Stimulated activated CD8-positive, alpha-beta memory T cell treated with anti-CD3 and anti-CD28 coated beads, Interleukin-2, amount 100 ng/mL, for 1 hour (primary cell): ENCODE measurements at places on chromosomes 12 and 14.

DNA sequence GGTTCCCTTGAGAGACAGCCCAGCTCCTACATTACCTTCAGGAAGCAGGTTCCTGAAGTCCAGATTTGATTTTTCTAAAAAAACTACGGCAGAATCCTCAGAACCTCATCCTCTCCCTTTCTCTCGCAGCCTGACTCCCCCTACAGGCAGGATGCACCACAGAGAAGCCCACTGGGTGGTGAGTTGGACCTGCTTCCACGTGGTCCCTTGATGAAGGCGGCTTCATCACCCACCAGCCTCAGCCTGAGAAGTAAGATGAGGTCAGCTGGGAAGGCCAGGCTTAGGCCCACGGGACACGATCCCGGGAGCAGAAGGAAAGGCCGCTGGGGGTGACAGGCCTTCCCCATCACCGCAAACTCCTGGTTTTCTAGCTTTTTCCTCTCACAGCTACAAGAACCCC is 83.0 kb downstream of the ACTN1 start:
- DNase-seq: no peak

GRCh38 chr14:55138091-55138490 is 9.0 kb downstream of the LGALS3 start:
- DNase-seq: no peak

DNA sequence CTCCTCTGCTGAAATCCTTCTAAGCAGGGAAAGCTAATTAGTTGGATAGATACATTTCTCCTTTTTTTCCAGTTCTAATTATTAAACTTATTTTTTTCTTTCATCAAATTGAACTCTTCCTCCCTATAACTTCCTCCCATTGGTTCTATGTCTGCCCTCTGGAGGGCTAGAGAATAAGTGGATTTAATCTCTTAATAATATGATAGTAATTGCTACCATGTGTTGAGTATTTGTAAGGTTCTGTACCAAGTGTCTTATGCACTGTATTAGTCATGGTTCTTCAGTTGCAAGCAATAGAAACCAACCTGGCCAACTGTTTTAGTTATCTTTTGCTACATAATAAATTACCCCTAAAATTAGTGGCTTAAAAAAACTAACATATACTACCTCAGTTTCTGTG is 190.5 kb upstream of the PLXNC1 start:
- no peak for DNase-seq

DNA sequence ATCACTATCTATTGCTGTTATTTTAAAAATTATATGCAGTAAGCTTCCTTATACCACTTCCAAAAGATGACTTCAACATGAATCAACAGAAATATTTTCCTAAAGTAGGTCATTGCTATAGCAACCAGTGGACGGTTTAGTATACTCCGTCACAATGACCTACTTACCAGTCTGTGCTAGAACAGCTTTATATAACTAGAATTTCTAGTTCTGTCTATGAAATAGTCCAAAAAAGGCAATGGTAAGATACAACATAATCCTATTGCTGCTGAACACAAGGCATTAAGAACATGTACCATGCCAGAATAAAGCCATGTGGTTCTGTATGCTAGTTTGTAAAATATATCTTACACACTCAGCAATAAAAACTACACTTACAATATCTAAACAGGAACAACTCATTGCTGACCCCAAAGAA is 40.7 kb upstream of the MTERF2 start:
- DNase-seq: no peak

GRCh38 chr14:91649930-91650329 is 82.0 kb downstream of the CATSPERB start:
- DNase-seq: no peak

DNA sequence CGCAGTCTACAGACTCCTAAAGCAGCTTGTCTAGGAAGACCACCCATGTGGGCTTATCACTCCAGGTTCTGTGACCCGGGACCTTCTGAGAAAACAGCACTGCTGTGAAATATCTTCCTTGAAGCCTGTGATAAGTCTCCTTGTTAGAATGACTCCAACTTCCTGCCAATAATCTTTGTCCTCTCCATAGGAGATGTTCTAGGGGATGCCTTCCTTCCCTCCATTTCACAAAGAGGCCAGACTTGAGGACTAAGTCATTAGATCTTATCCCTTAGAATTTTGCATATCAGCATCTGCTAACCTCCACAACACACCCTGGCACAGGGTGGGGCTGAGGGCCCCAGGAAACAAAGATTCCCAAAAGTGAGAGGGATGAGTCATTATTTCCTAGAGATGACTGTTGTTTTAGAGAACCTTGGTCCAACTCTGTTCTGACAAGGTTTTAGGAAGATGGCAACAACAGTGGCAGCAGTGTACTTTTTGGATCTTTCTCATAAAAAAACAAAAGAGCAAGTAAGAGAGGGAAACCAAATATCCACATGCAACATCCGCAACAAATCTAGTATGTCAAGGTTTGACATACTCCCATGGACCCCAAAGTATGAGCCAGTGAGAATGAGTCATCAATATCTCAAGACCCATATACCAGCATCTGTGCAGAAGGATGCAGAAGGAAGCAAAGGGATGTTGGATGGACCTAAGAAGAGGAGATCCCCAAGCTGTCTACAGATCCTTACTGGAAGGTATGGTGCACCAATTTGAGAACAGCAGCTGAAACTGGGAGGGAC is 6.0 kb downstream of the LTB4R start:
- no peak for DNase-seq

DNA sequence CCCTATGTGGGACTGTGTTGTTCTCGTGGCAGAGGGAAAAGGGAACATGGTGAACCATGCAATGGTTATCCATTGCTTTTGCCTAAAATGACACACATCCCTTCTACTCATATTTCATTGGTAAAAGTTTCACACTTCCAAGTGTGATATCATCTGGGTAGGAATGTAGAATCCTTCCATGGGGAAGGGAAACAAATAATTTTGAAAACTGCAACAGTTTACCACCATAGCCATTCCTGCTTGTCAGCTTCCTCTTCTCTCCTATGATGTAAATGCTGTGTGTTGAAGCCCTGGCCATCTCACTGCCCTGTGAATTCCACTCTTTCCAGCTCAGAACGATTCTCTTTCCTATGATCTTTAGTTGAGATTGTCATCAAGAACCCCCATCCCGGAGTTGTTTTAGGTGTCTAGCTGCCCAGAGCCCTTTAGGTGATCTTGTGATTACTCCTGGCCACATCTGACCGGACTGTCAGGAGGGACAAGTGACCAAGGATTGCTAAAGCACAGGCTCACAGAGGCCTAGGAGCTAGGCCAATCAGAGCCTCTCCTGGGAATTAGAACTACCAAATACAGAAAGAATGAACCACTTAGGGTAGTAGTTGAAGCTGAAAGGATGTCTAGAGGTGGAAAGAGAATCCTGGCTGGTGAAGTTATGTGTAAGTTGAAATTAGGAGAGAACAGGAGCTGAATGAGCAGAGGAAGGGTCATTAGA is 84.6 kb downstream of the VCPKMT start:
- DNase-seq: no peak

DNA sequence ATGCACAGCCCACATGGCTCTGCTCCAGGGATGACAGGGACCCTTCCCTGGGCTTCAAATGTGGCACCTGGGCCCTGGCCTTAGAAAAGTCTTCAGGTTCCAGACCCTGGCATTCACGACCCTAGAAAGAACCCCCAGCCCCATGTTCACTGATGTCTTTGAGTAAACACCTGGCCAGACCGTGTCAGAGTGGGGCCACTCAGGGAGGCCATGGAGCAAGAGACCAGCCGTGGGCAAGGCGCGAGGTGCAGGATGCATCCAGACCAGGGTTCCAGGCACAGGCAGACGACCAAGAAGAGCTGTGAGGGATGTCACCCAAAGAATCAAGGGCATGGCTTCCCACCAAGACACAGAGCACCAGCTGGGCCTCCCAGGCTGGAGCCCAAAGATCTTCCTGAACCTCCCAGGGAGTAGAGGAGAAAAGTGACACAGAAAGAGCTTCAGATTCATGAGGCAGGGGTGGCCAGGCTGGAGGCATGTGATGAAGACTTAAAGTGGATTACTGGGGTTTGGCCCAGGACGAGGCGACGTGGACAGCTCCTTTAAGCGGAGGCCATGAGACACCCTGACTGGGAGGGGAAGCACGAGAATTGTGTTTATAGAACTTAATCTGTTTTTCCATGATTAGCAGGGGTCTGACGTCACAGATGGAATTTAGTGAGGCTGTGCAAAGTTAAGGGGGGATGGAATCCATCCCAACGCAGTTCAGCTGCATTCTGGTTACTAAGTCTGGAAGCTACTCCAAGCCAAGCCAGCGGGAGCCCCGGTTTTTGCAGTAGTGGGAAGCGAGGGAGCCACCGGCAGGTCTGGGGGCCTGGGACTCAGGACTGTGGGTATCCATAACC is 61.6 kb downstream of the ARL6IP4 start:
- DNase-seq: no peak

- no peak for DNase-seq
Observed at GRCh38 chr12:117580718-117581062, 219.3 kb upstream of the NOS1 start.

DNA sequence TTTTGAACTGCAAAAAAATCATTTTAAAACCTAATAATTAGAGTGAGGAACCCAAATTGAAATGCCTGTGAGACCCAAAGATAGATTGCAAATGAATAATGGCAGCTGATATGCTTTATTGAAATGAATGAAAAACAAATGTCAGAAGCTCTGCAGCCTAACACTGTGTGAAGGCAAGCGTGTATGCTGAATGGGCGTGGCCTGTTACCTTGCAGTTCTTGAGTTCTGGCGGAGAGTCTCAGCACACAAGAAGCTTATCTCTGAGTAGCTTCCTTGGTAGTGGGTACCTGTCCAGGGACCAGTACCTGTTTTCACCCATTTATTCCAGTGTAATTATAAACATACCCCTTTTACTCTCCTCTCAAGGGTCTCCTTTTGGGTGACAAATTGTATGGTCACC is 341.2 kb downstream of the NPAS3 start:
- no peak for DNase-seq

GRCh38 chr12:15158083-15158482 is 63.1 kb downstream of the RERG start:
- DNase-seq: no peak

GRCh38 chr14:57574617-57575288 is 81.1 kb upstream of the CCDC198 start:
- no peak for DNase-seq

- no peak for DNase-seq
Observed at GRCh38 chr12:1318327-1319031, 275.9 kb downstream of the FBXL14 start.

DNA sequence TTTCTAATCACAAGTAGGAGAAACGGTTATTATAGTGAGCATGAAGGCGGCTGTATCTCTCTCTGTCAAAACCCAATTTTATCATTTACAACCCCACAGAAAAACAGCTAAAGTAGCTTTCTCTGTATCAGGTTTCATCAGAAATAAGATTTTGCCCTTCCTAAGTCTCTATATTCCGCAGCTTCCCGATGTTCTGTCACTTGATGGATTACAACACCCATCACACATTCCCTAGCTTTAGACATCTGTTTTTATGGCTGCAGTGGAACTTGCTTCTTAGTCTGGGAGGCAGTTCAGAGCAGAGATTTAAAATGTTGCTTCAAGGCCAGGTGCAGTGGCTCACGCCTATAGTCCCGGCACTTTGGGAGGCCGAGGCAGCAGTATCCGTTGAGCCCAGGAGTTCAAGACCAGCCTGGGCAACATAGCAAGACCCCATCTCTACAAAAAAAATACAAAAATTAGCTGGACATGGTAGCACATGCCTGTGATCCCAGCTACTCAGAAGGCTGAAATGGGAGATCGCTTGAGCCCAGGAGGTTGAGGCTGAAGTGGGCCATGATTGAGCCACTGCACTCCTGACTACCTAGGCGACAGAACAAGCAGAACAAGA is 27.6 kb upstream of the FOXN3 start:
- no peak for DNase-seq

DNA sequence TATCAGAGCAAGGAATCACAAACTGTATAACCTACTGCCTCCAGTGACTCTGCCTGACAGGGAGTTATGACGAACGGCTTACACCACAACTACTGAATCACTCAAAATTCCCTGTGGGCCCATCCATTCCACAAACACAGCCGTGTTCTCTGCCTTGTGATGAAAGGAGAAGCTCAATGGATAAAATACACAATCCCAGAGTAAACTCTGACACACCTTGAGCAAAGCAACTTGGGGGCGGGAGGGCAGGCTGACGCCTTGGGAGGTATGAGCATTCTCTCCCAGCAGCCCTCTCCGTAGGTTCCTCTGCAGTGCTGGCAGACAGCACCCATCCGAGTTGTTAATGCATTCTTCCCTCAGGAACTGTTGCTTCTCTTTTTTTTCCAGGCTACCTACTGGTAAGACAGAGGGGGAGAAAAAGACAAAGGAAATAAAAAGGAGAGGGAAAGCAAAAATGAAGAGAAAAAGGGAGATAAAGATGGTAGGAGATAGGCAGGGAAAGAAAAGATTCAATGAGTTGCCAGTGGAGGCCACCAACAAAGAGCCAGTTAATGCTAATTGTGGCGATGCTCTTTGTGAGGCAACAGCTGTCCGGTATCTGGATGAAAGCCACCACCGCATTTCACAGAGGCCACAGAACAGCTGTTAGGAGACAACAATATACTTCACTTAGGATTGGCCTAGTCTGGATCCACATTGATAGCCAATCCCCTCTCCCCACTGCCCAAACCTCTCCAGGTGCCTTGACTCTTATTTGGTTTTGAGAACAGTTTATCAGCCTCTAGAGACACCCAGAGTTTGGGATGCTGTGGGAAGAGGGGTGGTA is 4.7 kb upstream of the DIO2 start:
- DNase-seq: no peak

DNA sequence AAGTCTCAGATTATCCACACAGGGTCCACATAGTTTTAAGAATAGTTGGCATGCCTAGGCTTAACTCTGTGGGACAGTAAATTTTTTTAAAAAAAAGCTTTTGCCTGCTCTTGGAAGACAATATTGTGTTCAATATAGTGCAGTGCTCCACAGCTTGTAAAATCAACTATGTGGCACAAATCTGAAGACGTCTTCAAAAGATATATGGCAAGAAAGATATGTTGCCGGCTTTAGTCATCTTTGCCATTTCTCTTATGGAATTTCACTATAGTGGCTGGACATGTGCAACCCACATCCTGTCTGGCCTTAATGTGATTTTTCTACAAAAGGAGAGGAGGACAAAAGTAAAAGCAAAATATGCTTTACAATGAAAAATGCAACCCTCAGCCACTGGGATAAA is 90.5 kb downstream of the MGST1 start:
- DNase-seq: no peak

- DNase-seq: no peak
Observed at GRCh38 chr12:101552277-101552676, 42.5 kb upstream of the MYBPC1 start.

- no peak for DNase-seq
Observed at GRCh38 chr12:14431975-14432374, 66.5 kb downstream of the ATF7IP start.

GRCh38 chr14:88212691-88213090 is 110.4 kb downstream of the KCNK10 start:
- no peak for DNase-seq

- no peak for DNase-seq
Observed at GRCh38 chr12:21248679-21249078, 86.0 kb downstream of the SLCO1A2 start.
